NCI-H1105 (cell line): ENCODE measurements at places on chromosomes 3 and 15.
A peak's percentile ranks its signal among the peaks of the same experiment; 100 is the strongest.

DNA sequence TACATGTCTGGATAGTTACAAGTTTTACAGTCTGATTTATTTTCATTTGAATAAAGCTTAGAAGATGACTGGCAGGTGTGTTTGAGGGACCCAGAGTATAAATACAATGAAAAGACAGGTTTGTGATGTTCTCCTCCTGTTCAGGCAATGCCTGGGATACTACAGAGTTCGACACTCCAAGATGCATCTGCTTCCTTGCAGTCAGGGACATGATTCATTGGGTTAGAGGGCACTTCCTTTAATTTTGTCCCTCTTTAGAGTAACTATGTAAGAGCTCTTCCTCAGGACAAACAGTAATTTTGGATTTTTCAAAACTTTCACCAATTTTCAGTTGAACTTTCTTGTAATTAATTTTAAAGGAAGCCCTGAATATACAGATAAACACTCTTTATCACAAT, 102.0 kb downstream of the LMLN start:
- DNase-seq, result no peak

GRCh38 chr3:195570344-195570743, 13.4 kb downstream of the APOD start:
- no peak for DNase-seq

- no peak for DNase-seq
These were observed 397.8 kb downstream of the IGSF11 start for GRCh38 chr3:118636841-118637240.

- DNase-seq, result no peak
These were observed 29.3 kb downstream of the MTMR10 start for GRCh38 chr15:30962079-30962478.

- no peak for DNase-seq
These were observed 99.8 kb upstream of the CPNE4 start for GRCh38 chr3:132134611-132135010.

DNA sequence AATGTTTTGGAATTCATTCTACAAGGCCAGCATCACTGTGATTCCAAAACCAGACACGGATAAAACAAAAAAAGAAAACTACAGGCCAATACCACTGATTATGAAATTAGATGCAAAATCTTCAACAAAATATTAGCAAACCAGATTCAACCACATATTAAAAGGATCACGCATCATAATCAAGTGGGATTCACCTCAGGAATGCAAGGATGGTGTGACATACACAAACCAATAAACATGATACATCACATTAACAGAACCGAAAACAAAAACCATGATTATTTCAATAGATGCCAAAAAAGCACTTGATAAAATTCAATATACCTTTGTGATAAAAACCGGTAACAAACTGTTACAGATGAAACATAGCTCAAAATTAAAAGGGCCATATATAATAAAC, 48.9 kb downstream of the DLG1 start:
- DNase-seq, result no peak

DNA sequence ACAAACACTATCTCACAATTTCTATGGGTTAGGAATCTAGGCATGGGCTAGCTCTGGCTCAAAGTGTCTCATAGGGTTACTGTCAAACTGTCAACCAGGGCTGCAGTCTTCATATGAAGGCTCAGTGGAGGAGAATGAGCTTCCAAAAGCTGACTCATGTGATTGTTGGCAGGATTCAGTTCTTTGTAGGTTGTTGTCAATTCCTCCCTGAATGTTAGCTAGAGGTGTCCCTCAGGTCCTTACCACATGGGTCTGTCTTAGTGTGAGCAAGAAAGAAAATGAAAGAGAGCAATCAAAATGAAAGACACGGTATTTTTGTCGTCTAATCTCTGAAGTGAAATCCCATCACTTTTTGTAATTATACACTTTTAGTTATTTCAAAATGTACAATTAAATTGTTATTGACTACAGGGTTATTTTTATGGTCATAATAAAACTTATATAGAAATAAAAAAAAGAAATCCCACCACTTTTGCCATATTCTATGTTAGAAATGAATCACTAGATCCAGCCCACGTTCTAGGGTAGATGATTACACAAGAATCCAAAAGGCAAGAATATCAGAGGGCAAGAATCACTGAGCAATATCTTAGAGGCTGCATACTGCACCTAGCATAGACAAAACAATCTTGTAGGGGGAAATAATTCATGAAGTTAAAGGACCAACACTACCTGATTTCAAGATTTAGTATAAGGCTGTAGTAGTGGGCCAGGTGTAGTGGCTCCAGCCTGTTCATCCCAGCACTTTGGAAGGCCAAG, 8.4 kb downstream of the ACSBG1 start:
- DNase-seq, result no peak

DNA sequence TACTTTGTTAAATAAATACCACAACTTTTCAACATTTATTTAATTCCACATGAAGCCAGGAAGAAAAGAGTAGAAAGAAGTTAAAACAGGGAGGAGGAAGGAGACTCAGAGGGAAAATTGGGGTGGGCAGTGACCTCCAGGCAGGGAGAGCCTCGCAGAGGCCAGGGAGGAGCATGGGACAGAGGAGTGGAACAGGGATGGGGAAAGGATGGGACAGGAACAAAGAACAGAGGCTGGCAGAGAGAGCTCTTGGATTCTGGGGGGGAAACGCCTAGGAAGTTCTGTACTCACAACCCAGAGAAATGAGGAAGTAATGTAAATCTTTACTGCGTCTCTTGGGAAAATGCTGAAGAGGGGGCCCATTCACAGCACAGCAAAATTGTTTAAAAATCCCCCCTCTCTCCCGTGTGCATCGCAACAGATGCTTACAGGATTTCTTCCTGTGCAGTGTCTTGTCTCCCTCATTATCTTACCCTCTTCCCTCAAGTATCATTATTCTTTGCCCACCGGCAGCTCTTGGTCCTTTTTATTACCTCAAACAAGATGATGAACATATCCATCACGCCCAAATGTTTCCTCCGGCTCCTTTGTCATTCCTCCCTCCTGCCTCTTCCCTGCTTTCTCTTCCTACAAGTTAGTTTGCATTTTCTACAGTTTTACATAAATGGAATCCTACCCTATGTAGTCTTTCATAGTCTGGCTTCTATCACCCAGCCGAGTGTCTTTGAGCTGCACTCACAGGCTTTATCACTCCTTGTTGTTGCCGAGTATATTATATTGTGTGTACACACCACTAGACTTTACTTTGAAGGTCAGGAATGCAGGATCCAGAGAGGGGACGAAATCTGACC, 65.5 kb downstream of the ARHGAP31 start:
- DNase-seq, result no peak

- no peak for DNase-seq
These were observed 94.3 kb downstream of the RYR3 start for GRCh38 chr15:33405096-33405495.

DNA sequence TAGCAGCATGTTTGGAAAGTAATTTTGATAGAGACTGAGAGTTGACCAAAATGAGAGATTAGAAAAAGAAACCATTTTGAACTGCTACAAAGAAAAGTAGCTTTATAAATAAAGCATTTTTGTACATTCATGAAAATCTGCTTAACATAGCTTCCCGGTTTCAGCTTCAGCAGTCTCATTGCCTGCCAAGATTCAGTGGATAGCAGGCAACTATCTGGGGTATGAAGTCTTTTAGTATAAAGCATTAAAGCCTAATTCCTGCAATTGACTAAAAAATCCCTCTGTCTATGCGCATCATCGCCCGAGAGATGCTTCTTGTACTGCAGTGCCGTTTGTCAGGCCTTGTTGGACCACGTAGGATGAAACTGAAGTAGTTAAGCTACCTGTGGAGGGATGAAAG, 588.4 kb downstream of the NAALADL2 start:
- DNase-seq, result no peak

GRCh38 chr3:194487289-194488054, 670 bp upstream of the ATP13A3 start:
- peak; percentile 32 for DNase-seq

GRCh38 chr3:45889337-45889736, 3.0 kb downstream of the CCR9 start:
- no peak for DNase-seq

GRCh38 chr3:123540285-123540684, 44.6 kb downstream of the HACD2 start:
- DNase-seq, result no peak

DNA sequence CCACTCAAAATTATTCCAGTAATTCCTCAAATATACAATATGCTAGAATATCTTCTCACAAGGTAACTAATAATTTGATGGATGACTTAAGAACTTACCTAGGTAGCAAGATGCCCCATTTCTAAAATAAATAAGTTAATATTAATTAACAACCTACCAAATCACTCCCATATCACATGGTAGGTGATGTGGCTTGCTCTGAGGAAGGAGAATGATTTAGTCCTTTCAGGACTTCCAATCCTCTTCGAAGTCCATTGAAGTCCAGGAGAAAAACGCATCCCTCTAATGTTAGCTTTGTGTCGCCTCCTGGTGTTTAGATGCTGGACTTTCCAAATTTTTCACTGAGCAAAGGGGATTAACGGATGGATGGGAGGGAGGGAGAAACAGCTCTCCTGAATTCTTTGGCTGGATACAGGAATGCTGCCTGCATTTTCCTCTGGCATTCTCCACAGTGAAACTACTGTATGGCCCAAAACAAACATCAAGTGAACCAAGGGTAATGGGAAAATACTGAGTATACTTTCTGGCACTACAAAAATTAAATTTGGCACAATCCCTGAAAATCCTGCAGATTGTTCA, 58.6 kb downstream of the PRICKLE2 start:
- DNase-seq, result no peak

DNA sequence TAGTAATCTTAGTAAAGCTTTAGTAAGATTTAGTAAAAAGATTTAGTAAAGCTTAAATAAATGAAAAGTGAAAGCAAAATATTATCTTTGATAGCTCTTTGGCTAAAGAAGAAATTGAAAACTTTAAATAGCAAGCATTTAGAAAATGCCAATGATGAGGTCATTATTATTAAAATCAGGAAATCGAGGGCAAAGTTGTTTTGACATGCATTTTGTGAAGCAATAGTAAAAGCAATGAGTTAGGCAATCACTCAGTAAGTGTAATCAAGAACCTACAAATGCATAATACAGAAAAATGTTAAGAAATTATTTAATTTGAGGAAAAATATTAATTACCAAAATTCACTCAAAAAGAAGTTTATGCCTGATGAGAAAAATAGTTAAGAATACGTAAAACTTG, 280.3 kb upstream of the MME start:
- DNase-seq, result no peak

GRCh38 chr15:43514241-43515057, 3.0 kb upstream of the MAP1A start:
- no peak for DNase-seq

- DNase-seq, result peak; percentile 99
These were observed 86.2 kb downstream of the THSD4 start for GRCh38 chr15:71201477-71201876.

GRCh38 chr15:87416591-87417257, 839.8 kb downstream of the NTRK3 start:
- DNase-seq, result no peak

DNA sequence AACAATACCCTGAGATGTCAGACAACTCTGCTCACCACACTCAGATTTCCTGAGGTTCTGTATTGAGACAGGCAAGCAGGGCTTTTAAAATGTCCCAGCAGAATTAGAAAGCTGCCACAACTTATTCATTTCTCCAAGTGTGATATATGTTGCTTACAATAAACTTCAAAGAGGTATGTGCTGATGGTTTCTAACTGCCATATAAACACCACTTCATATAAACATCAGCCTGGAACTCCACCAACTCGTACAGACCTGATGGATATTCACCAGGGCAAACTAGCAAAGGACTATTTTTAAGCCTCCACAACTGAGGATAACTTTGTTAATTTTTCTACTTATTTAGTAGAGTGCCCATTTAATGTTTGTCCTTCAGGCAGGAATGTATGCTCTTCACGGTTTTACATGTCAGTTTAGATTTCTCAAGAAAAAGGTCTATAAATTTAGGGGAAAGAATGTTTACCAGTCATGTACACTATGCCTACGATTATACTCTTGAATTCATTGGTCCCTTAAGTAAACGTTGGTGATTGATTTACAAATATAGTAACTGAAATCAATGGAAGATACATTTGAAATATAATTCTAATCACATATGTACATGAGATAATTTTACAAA, 109.6 kb upstream of the ABI3BP start:
- DNase-seq, result no peak

- DNase-seq, result no peak
These were observed 210.6 kb downstream of the PTPRG start for GRCh38 chr3:61771976-61772375.

DNA sequence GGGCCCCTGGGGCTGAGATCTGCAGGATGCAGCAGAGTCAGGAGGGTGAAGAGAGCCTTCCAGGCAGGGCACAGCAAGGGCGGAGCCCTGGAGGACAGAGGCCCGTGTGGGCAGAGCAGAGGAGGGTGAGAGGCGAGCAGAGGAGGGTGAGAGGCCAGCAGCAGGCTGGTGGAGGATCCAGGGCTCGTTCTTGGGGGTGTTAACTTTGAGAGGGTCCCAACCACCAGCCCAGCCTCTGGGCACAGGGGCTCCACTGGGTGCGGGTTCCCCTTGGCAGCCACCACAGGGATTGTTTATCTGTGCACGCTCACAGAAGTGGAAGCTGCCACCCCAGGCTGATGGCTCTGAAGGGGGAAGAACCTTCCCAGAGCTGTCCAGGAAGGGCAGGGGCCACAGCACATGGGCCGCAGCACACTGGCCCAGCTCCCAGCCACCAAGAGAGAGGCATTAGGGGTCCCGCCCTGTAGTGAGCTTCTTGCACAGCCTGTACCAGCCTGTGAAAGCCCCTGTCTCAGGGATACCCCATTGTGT, 9.3 kb upstream of the PLXND1 start:
- no peak for DNase-seq

DNA sequence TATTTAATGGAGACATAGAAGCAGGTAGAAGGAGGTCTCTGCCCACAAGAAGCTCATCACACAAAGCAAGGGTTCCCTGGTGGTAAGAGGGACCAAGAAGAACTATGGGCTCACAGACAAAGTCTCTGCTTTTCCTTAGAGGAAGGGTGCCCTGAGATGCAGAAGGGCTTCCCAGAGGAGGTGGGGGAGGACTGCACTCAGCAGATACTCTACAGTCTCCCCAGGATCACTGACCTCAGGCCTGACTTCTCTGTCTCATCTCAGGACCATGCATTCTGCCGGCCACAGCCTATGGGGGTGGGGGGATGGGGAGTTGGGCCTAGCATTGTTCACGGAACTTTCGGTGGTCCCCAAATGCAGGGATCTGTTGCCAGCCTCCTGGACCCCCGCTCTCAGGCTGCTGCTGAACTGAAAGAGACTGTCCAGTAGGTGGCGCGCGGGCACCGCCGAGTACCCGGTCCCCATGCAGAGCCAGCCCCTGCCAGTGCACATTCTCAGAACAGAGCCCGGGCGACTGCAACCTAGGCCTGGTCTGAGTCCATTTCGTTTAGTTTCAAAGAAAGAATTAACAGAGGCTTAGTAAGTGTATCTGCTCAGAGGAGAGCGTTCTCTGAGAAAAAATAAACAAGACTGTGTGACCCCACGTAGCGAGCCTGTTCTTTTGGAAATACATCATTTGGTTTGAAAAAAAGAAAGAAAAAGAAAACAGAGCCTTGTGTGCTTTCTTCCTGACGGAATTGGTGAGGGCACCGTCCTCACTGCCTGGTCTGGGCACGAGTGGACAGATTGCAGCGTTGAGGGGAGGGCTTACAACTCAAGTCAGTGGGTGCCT, 74.1 kb downstream of the LRTM1 start:
- DNase-seq, result peak; percentile 30
